Renal cortex interstitium (tissue), 15 donors: ENCODE measurements at places on chromosomes 1 and 21.

DNA sequence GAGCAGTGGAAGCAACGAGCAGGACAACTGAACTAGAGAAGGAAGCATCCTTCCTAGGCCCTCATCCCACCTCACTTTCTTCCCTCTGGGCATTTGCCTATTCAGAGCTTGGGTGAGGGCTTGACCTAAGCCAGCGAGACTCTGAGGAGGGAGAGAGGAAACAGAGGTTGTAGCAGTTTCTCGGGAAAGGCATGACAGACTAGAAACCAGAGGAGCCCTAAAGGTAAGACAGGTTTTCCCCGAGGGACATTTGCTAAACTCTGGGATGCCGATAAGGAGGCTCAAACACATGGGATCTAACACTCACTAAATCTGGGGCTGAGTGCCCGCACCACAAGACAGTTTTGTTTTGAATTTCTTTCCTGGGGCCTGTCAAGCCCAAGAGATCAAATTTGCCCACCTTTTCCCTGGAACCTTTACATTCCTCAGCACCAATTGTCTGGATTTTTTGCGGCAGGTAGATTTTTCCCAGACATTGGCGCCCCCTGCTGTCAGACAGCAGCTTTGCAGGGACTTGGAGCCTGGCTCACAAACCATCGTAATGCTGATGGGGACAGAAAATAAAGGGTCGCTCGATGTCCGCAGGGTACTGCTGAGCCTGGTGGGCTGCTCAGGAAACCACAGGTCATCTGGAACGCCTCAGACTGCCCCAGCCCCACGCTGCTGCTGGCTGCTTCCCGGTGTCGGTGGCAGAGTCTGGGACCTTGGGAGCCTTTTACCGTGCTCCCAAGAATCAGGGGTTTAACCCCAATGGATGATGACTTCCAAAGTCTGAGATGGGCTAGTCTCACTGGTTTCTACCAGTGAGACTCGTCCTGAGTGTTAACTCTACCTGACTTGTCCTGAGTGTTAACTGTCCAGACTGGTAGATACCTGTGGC lies 23.4 kb upstream of the TSPAN2 start:
- DNase-seq, result no peak

- no peak for DNase-seq
Observed at GRCh38 chr1:235075048-235075776, 53.4 kb downstream of the TOMM20 start.

GRCh38 chr1:6730473-6730872 lies 28.9 kb upstream of the DNAJC11 start:
- DNase-seq, result no peak

GRCh38 chr1:228410671-228411070 lies 4.0 kb upstream of the TRIM11 start:
- no peak for DNase-seq

DNA sequence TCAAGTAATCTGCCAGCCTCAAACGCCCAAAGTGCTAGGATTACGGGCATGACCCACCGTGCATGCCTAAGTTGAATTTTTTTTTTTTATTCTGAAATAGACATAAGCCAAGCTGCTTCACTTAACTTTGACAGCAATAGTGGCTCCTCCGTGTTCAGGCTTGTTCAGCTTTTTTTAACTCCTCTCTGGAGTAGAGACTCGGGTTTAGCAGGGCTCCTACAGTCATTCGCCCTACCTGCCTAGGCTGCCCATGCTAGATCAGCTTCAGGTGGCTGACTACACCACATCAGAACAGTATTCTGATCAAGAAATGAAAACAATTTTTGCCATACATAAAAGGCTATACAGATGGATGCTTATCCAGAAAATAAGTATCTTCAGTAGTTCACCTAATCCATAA lies 14.7 kb downstream of the ARID4B start:
- DNase-seq, result no peak

GRCh38 chr1:9840176-9840575 lies 16.4 kb upstream of the CLSTN1 start:
- no peak for DNase-seq

GRCh38 chr1:58573705-58574591 lies 3.1 kb downstream of the TACSTD2 start:
- DNase-seq, result no peak

DNA sequence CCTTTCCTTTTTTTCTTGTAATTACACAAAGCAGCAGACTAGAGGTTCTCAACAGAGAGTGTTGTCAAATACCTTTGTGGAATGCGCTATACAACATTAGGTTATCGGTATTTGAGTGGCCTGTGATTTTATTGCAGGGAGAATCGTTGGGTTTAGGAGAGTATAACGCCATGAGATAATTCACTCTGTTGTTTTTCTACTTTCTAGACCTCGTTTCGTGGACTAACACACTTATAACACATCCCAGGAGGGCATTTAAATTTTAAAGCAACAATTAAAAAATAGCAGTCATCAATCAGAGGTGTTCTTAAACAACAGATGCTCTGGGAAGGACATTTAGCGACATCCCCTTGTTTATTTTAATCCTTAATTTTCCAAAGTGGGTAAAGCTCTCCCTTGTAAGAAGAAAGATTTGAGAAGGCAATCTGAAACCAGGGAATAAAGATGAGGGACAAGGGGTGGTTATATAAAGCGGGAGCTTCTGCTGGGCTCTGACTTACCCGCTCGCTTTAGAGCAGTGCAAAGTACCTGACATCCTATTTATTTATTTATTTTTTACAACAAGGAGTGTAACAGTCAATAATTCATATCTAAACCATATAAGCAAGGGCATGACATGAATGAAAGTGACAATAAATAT lies 4.9 kb downstream of the PBX1 start:
- DNase-seq, result no peak

- no peak for DNase-seq
Observed at GRCh38 chr1:199979071-199979470, 48.4 kb upstream of the NR5A2 start.

DNA sequence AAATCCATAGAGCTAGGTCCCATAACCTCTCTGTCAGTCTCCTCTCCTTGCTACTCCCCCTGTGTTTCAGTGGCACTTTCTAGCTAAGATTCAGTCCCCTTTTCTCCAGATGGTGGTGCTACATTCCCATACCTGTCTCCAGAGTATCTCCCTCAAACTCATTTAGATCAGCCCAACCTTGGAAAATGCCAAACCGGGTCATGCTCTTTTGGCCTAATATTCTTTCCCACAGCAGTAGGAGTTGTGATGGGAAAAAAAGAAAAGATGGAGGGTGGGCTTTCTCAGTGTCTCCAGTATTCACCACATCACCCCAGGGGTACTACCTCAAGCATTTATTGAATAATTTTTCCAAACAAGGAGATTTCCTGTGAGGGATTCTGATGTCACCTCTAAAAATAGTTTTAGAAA lies 3.2 kb upstream of the RXFP4 start:
- no peak for DNase-seq

- no peak for DNase-seq
Observed at GRCh38 chr1:147641695-147642592, 28.4 kb downstream of the ACP6 start.

DNA sequence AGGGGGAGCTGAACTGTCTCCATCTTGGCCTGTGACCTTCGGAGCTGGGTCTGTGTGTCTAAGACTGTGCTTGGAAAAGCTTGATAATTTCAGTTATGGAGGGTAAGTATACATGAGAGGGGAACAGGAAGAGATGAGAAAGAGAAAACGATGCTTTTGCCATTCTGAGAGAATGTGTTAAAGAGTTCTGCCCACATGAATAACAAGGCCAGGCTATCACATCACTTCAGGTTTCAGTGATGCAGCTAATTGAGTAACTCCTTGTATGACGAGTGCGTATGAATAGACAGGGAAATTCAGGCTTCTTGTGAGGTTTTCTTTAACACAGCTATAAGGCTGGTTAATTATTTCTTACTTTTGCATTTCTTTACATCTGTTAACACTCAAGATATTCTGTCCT lies 81.0 kb downstream of the PLPPR5 start:
- no peak for DNase-seq

DNA sequence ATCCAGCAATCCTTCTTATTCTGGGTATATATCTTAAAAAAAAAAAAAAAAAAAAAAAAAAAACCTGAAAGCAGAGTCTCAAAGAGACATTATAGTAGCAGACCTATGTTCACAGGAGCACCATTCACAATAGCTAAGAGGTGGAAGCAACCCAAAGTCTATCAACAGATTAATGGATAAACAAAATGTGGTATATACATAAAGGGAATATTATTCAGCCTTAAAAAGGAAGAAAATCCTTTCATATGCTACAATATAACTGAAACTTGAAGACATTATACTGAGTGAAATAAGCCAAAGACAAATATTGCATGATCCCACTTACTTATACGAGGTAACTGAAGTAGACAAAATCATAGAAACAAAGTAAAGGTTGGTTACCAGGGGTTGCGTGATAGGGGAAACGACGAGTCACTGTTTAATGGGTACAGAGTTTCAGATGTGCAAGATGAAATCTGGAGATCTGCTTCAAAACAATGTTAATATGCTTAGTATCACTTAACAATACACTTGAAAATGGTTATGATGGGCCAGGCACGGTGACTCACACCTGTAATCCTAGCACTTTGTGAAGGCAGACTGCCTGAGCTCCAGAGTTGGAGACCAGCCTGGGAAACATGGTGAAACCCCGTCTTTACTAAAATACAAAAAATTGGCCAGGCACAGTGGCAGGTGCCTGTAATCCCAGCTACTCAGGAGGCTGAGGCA lies 29.5 kb downstream of the PIK3R3 start:
- DNase-seq, result no peak

DNA sequence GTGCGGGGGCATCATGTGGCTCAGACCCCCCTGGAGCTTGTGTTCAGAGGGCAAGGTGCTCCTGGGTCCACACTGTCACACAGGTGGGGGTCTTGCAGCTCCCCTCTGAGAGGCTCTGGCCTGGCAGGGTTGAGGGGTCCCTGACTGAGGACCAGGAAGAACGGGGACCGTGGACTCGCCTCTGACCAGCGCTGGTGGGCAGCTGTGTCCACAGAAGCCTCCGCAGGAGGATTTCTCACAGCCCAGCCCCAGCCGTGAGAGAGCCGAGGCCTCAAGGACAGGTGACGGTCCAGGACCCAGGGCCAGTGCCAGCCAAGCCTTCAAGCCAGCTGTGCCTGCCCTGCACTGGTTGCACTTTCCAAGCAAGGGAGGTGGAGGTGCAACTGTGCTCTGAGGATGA lies 63.5 kb upstream of the TTC34 start:
- DNase-seq, result no peak

DNA sequence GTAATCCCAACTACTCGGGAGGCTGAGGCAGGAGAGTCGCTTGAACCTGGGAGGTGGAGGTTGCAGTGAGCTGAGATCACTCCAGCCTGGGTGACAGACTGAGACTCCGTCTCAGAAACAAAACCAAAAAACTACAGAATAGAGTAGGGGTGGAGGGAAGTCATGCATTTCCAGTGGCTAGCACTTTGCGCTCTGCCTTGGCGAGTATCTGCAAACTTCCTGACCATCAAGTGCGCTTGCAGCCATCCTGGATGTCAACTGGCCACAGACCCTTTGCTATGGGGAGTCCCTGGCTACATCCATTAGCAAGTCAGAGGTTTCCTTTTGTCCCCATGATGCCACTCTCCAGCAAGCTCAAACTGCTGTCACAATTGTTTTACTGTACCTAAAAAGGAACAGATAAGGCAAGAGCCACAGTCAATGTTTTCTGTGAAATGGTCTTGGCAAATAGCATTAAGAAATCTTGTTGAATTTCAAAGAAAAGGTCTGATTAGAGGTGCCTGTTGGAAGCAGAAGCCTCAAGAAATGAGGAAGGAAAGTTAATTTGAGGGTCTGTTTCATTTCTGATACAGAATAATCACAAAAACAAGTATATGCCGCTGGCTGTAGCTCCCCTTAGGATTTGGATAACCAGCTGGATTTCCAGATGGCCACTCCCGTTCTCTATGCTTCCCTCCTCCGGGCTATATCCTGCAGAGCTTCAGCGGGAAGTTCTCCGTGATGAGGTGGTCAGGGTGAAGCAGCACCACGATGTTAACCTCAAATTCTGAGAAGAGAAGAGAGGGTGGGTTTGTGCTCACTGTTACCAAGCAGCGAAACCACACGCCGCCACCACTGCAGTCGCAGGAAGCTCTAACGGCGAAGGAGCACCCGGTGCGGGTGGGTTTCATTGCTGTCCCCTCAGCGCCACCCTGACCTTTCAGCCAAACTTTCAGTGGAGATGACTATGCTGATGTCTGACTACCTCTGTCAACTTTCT lies 42.0 kb downstream of the VPS26C start:
- DNase-seq, result no peak

DNA sequence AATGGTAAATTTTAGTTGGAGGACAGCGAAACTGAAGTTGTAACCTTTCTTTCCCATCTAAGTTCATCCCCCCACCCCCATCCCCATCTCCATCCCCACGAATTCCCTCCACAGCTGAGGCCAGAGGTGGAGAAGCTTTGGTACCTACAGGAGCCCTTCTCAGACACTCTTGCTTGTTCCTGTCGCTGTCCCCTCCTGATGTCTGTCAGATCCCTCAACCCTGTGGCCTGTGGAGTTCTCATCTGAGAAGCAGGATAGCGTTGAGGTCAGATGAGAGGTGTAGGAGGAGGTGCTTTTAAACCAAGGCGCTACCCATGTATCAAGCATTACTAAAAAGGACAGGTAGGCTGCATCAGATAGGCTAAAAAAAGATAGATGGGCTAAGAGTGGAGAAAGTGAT lies 769 bp downstream of the NTPCR start:
- DNase-seq, result no peak
